Caudate nucleus (tissue), 63 donors: ENCODE measurements at places on chromosomes 2 and 18.

- no peak for DNase-seq
Measured at GRCh38 chr2:9663008-9663879, 32.4 kb upstream of the YWHAQ start.

GRCh38 chr2:239108459-239108858 lies 260.6 kb downstream of the TWIST2 start:
- DNase-seq: no peak

GRCh38 chr2:28628506-28628905 lies 123.1 kb upstream of the PPP1CB start:
- DNase-seq: no peak

GRCh38 chr2:234702731-234703225 lies 205.9 kb upstream of the ARL4C start:
- no peak for DNase-seq

DNA sequence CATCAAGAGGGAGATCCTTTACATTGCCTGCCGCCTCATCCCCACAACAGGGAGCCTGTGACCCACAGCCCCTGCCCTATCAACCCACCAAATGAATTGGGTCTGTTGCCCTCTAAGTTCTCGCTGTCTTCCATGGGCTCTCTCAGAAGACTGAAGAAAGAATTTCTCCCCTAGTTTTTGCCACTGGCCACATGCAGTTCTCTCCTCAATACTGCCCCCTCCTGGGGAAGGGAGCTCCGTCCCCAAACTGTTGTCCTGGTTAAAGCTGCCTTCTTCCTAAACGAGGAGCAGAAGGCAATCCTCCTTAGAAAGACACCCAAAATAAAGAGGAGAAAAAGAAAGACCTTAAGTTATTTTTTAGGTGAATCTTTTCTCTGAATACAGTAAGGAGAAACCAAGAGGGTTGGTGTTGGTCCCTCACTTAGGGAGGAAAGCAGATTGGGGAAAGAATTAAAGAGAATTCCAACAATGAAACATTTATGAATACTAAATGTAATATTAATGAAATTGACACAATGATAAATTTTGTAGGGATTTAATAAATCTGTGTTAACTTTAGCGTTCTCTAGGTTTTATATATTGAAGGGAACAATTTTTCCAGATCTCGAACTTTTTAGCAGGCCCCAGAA lies 31.1 kb upstream of the SATB2 start:
- DNase-seq: peak; percentile 25

GRCh38 chr2:42425697-42426096 lies 64.7 kb upstream of the COX7A2L start:
- no peak for DNase-seq

DNA sequence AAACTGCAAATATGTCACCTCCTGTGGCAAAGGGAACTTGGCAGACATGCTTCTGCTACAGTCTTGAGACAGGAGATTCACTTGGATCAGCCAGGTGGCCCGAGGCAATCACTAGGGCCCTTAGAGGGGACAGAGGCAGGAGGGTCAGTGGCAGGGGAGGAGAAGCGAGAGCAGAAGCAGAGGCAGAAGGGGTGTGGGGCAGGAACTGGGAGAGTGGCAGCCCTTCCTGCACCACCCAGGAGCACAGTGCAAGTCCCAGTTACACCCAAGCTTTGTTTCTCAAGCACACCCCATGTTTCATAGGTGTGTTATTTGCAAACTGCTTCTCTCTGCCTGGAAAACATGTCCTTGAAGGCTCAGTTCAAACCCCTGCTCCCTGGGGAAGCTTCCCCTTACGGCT lies 309.7 kb upstream of the MYT1L start:
- no peak for DNase-seq

GRCh38 chr2:11133936-11134320 lies 21.3 kb upstream of the SLC66A3 start:
- no peak for DNase-seq

- DNase-seq: no peak
Measured at GRCh38 chr2:184679219-184680018, 81.1 kb downstream of the ZNF804A start.

DNA sequence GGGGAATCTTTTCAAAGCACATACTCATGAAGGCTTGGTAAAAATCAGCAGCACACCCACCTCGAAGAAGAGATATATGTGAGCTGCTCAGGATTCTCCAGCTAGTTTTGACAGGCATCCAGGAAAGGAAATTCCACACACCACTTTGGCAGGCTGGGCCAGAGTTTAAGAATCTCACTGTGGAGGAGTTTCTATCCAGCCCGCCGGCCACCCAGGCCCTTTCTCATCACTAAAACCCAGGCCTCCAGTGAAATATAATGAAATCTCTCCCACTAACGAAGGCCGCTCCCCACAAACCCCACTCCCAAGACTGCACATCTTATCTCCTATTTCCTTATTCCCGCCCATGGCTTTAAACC lies 202.0 kb downstream of the GLI2 start:
- DNase-seq: no peak

GRCh38 chr2:52128081-52128480 lies 1096.1 kb upstream of the NRXN1 start:
- DNase-seq: no peak

DNA sequence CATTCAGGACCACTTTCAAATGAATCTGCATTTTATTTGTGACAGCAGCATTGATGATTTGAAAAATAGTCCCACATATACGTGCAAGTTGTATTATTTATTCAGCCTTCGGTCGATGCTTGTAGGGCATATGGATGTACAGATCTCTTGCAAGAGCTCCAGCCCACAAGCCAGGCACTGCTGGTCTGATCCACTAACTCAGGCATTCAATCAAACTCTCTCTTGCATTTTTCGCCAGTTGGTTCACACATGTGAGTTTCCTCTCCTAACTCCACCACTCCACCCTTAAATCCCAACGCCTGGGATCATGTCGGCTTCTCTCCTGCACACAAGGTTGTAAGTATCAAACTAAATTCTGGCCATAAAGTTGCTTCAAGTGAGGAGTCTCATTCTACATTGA lies 318.7 kb downstream of the CYP26B1 start:
- no peak for DNase-seq

DNA sequence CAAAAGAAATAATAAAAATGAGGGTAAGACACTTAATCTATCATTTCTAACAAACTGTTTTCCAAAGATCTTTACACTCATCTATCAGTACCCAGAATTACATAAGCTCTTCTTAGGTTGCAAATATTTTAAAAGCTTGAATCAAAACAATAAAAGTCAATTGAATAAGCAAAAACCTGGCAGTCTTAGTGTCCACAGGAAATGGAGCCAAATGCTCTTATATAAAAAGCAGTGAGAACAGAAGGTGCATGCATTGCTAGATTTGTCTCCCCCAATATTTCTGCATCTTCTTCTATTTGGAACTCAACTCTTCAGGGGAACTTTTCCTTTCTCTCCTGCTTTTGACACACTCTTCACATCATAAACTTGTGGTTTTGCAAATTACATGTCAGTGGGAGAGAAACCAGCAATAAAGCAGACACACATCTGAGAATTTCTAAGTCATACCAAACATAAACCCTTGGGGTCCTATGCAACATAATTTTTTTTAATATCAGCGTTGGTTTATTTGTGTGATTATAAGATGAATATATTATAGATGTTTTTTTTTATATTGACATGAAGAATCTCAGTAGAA lies 343.9 kb upstream of the ACVR2A start:
- no peak for DNase-seq

DNA sequence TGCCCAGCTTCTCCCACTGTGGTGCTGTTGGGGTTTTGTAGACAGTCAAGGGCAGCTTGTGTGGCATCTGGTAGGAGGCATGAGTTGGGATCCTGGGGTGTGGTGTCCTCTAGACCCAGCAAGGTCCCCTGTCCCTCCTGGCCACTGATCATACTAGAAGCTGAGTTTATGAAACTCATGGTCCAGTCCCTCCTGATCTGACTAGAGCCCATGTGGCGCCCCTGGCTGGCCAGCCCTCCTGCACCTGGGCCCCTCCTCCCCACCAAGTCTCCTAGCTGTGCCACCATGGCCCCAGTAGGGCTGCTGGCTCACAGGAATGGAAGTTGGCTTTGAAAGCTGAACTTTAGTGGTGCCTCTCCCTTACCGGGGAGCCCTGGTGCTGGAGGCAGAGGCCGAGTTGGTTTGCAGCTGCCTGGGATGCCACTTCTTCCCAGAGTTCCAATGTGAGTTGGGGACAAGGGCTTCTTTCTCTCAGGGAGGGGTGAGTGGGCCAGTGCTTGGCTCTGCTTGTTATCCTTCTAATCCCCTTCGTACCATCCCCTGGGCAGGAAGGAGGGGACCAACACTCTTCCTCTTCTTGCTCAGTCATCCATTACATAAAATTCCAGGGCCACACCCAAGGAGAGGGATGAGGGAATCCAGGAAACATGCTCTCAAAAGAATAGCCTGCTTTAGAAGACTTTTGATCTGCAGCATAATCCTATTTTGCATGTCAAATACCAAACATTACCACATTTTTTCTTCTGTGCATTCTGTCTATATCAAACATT lies 37.5 kb upstream of the HAAO start:
- DNase-seq: no peak

DNA sequence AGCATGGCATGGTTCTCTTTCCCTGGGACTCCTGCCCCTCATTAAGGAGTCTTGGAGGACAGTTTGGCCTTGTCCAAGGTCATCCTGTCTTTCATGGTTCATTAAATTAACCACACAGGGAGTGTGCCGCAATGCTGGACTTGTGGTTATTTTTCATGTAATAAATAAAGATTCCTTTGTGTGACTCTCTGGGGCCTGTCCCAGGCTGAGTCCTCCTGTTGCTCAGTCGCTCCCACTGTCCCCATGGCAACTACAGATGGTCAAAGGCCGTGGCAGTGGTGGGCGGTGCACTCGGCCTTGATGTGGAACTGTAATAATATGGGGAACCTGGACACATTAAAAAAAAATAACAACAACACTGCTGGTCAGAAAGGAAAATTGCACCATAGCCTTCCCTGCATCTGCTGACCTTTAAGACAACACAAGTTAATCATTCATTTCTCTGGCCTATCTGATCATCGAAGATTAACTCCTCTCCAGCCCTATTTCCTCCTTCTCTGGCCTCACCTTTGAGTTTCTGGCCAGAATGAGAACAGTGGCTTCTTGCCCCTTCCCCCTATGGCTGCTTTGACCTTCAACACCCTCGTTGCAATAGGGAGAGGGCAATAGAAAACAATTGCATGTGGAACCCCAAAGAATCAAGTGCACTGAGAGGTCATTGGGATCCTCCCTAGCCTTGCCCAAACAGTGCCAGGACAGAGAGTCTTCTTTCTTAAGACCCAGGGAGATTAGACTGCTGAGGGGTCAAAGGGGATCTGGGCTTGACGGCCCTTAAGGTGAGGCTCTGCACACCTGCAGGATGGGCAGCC lies 44.7 kb downstream of the PSD4 start:
- DNase-seq: no peak

DNA sequence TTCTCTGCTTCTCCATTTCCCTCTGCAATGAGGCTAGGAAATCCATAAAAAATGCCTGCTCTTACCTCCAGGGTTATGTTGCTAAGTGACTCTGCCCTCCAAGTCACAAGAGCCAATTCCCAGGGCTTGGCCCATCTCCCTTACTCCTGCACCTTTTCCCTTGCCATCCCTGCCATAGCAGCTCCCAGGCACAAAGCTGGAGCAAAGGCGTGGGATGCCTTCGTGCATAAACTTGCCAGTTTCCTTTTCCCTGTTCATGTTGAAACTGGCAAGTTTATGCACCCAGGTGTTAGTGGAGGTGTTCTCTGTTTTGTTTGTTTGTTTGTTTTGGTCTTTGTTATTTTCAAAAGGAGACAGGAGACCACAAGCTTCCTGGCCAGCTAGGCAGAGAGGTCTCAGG lies 195.1 kb downstream of the ACKR3 start:
- no peak for DNase-seq

DNA sequence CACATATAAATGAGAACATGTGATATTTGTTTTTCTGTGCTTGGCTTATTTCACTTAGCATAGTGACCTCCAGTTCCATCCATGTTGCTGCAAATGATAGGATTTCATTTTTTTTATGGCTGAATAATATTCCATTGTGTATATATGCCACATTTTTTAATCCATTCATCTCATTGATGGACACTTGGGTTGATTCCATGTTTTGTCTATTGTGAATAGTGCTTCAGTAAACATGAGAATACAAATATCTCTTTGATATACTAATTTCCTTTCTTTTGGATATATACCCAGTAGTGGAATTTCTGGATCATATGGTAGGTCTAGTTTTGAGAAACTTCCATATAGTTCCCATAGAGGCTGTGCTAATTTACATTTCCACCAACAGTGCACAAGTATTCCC lies 3.7 kb upstream of the NEMP2 start:
- DNase-seq: no peak

GRCh38 chr18:76943542-76944339 lies 121.4 kb downstream of the ZNF236 start:
- no peak for DNase-seq

DNA sequence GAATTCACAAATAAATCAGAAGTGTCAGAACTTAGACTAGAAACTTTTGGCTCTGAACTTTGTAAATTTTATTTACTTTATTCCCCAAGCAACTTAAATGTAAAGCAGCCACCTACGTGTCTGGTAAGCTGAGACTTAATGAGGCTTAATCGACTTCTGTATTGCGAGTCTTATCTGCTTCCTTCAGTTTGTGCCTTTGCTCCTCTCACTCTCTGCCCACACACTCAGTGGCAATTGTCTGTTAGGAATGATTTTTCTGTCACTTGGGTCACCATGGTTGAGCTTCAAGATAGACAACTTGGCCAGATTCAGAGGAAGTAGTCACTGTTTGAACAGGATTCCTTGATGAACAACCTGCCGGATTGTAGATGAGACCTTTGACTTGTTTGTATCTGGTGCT lies 691.4 kb upstream of the FSHR start:
- no peak for DNase-seq

- no peak for DNase-seq
Measured at GRCh38 chr18:52337276-52337675, 2.7 kb upstream of the DCC start.

DNA sequence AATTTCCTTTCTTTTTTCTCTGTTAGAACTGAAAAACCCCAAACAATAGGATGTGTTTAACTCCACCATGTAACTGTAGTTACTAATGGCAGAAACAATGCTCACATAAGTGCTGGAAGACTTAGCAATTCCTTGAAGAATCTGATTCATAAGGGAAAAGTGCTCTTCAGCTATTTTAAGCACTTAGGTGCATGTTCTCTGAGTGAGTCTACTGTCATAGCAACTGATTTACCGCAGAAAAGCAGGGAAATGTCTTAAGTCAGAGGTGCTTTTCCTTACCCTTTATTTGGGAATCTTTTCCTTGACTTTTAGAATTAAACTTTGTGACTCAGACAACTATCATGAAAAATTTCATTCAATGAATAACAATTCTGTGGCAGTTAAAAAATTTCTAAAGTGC lies 65.4 kb upstream of the NABP1 start:
- no peak for DNase-seq

- no peak for DNase-seq
Measured at GRCh38 chr2:15223887-15224286, 337.2 kb downstream of the NBAS start.

DNA sequence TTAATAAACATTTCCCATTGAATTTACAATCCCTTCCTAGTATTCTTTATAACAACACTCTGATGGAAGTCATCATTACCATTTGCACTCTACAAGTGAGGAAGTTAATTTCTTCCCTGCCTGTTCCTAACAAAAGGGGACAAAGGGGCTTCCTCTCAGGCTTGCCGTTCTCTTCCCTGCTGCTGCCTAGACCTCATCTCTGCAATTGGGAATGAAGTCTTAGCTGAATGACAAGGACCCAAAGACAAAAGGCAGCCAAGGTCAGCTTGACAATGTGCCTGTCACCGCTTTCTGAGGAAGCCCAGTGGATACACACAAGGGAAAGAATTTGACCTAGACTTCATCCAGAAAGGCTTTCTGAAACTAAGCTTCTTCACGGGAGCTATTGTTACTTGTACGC lies 416.4 kb downstream of the CMPK2 start:
- DNase-seq: no peak

GRCh38 chr2:215797676-215798075 lies 215.7 kb downstream of the MREG start:
- DNase-seq: no peak

- peak; percentile 46 for DNase-seq
Measured at GRCh38 chr2:88170472-88170892, 336 bp downstream of the THNSL2 start.
